NCI-H446 treated with DMSO at 0.1 percent for 48 hours (cell line): ENCODE measurements at places on chromosomes 5 and 9.

DNA sequence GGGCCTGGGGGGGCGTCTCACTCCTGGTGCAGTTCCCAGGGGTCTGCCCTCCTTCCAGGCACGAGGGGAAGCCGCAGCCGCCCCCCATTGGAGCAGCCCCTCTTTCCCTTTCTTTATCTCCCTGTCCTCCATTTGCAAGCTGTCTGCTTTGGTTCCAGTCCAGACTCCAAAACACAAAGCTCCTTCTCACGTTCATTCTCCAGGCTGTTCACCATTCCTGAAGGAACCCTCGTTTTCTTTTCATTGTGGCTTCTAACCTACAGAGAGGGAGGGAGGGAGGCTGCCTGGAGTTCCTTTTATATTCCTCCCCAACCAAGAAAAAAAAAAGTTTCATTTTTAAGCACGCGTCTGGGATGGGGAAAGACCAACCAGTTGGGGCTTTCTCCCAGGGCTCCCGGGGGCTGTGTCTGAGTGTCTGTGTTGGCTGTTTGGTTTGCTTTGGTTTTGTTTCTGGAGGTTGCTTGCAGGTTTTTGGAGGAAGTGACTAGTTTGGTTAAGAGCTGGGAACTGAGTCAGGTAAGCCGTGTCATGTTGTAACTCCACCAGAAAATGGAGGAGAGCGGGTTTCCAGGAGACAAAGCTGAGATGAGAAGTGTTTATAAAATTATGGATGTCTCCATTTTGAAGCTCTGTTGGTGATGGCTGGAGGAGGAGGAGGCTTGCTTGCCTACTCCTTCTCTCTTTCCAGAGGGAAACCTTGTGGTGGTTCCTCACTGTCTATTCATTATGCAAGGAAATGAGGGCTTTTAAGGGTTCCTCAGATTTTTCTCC is 1.6 kb downstream of the ZNF462 start:
- no peak for DNase-seq

- DNase-seq, result no peak
These were observed 59.1 kb downstream of the GOLM1 start for GRCh38 chr9:86039991-86040860.

GRCh38 chr9:109120204-109120789 is 550 bp upstream of the TMEM245 start:
- DNase-seq, result no peak

GRCh38 chr5:170848033-170848432 is 13.8 kb upstream of the RANBP17 start:
- DNase-seq, result no peak

- DNase-seq, result no peak
These were observed 41.0 kb downstream of the AOPEP start for GRCh38 chr9:94767331-94768072.

DNA sequence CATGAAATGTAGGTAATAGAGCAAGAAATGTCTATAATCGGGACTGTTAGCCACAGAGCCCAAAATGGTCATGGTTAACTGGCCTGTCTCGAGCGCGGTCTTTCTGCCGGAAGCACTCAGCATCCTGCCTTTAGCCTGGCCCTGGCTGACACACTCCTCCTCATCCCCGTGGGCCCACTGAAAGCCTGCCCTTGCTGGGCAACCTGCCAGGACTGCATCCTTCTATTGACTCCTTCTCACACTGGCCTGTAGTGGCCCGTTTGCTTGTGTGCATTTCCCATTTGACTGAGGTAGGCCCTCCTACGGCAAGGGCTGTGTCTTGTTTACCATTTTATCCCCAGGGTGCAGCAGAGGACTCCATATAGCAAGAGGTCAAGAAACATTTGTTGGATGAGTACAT is 215.7 kb downstream of the ATPSCKMT start:
- no peak for DNase-seq

GRCh38 chr9:3498691-3499090 is 27.1 kb downstream of the RFX3 start:
- DNase-seq, result no peak
